ENCODE measurements at places on chromosomes 3 and 15. TPM values are rescaled to one million over a fixed set of nuclear protein-coding genes. Genes with fewer than 3 reads are reported as not detected.

- no peak for DNase-seq
These were observed 186.9 kb upstream of the STAC start for GRCh38 chr3:36193448-36193847.

DNA sequence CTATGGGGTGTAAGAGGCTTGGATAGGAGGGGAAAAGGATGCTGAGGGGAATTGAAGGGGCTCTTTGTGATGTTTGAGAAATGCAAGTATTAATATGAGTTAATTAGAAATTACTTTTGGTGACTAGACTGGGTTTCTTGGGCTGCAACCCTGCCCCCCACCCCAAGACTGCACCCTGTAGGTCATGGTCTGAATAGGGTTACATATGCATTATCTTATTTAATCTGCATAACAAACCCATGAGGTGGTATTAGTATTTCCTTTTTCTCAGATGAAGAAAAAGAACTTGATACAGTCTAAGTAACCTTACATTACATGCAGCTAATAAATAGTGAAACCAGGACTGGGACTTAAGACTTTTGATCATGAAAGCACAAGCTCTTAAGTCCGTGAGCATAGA is 5.6 kb upstream of the ZBTB38 start:
- DNase-seq = no peak

DNA sequence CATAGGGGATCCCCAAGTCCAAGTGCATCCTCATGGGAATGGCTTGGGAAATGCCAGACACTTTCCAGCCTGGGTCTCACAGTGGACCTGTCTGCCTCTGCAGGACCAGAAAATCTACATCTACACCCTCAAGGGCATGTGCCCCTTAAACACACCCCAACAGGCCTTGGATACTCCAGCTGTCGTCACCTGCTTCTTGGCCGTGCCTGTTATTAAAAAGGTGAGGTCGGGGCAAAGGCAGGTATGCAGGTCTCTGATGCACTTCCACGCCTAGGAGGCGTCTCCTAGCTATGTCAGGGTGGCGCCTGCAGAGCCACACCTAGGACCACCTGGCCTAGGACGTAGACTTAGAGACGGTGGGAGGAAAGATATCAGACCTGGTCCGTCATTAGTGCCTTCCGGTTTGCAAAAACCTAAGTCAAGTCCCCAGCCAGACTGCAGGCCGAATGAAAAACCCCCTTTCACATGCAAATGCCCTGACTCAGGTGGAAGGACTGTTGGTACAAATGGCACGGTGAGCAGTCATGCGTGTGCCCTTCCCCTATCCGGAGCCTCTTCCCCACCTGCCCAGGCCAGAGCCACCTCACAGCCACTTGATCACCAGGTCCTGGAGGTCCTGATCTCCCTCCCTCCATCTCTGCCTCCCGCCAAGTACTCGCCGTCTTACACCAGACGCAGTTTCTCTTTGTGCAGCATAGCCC is 143.5 kb downstream of the LRRK1 start:
- DNase-seq = no peak

DNA sequence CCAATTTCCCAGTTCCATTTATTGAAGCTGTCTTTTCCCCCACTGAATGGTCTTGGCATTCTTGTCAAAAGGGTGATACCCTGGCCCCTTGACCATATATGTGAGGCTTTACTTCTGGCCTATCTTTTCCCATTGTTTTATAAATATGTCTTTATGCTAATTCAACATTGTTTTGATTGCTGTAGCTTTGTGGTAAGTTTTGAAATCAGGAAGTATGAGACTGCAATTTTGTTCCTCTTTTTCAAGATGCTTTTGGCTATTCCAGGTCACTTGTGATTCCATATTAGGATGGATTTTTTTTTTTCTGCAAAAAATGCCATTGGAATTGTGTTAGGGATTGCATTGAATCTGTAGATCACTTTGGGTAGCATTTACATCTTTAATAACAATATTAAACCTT is 141.2 kb upstream of the MANF start:
- no peak for DNase-seq

DNA sequence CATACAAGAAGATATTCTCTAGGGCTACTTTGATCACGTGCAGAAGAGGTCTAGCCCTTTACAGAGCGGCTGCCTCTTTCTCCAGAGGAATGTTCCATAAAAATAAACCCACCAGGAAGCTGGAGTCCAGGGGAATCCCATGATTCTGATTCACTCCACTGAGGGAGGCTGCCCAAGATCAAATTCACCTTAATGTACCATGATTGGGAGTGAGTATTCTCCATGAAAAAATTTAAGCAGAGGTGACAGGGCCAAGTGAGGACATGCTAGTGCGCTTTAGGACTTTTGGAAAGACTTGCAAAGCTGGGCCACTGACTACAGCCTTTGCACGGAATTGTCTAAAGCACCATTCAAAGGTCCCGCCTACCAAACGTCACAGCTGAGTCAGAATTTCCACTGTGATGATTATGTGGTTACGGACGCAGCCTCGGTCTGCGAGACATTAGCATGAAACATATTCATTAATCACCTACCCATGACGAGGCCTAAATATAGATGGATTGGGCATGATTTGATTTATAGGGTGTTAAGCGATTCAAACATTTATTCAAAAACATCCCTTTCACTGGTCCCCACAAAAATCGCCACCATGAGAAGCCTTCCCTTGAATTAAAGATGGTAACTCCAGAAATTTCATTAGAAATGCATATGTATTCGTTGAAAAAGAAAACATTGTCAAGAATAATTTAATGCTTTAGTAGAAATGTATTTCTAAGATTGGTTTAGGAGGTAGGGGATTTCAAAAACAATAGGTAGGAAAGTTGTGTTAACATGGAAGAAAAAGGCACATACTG is 152.6 kb downstream of the GREM1 start:
- no peak for DNase-seq

- DNase-seq = no peak
These were observed 13.2 kb downstream of the GHRL start for GRCh38 chr3:10279384-10280176.

GRCh38 chr3:58746758-58747157 is 80.2 kb upstream of the FAM3D start:
- no peak for DNase-seq

DNA sequence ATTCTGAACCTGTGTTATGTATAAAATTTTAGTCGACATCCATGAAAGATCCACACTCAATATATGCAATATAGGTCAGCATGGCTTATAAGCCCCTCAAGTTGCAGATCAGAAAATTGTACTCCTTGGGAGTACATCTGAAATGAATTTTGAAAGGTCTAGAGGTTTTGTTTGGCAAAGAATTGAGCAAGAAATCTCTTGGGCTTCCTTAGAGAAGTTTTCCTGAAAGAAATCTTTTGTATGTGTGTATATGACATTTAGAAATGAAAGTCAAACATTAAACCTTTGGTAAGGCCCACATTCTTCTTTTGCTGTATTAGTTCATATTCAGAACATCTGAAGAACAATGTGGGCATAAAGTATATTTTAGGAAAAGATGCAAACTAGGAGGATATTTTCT is 1006.6 kb downstream of the NAALADL2 start:
- no peak for DNase-seq

- DNase-seq = no peak
These were observed 130.6 kb upstream of the MEF2A start for GRCh38 chr15:99435113-99435695.

DNA sequence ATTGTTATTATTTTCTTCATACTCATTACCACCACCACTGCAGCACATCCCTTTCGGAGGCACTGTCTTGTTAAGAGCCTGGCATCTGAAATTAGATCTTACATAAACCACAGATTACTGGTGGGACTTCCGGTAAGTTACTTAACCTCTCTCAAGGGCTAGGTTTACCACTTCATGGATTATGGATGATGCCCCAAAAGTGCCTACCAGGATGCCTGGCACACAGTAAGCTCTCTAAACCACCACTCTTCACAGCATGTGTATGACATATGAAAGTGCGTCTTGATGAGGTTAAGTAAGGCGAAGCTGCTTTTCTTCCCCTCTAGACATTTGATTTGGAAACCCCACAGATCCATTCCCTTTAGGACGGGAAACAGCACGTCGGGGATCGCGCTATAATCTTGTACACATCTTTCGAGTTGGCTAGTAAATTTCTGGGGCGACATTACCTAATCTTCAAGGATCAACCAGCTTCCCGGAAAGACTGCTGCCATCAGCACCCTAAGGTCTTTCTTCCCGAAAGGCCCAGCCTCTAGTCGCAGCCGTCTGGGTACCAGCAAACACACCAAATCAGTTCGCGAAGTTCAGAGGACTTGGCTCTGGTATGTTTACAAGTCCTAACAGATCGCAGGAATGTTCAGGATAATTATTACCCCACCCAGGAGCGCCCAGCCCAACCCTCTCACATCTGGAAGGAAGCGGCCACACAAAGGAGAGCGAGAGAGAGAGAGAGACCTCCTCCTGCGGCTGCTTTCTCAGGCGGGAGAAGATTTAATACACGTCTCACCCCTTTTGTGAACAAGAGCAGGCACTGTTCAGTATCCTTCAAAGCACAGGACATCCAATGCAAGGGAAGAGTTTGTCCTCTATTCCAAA is 155.1 kb upstream of the FRMD4B start:
- no peak for DNase-seq

- no peak for DNase-seq
These were observed 28.1 kb downstream of the COLQ start for GRCh38 chr3:15493436-15493835.

DNA sequence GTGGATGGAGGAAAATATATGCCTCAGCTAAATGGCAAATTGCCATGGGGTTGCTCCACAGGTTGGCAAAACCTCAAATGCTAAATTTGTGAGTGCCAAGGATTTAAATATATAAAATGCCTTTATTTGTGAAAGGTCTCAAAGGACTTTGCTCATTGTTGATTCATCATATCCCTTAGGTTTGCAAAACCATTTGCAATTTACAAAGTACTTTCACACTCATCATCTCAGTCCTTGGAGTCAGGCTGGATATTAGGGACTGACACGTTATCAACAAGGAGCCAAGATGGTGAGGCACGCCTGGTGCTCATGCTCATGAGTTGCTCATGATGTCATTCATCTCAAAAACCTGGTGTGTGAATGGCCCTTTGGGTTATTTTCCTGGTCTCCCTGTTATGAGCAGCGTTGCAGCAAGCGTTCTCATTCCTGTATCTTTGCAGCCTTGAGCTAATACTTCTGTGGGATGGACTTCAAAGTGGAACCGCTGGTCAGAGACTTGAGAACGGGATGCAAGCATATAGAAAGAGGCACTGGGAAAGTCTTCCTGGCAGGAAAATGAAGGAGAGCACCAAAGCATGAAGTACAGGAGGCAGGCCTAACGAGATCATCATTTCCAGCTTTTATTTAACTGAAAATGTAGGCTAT is 66.0 kb downstream of the MYO1E start:
- DNase-seq = no peak

DNA sequence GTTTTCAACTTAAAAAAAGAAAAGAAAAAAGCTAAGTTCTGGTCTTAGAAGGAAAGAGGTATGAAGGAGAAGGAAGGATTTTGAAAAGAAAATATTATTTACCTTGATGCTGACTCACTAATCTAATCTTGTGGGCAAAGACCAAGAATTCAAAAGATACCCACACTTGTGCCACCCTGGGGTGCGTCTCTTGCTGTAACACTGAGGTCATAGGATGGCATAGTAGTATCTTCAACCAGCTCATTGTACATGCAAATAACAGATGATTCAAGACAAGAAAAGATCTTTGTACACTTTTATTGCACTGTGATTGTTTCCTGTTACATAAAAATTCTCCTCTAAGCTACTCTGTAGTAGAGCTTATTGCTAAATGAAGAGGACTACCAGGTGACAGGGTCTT is 17.3 kb downstream of the PLS1 start:
- no peak for DNase-seq

DNA sequence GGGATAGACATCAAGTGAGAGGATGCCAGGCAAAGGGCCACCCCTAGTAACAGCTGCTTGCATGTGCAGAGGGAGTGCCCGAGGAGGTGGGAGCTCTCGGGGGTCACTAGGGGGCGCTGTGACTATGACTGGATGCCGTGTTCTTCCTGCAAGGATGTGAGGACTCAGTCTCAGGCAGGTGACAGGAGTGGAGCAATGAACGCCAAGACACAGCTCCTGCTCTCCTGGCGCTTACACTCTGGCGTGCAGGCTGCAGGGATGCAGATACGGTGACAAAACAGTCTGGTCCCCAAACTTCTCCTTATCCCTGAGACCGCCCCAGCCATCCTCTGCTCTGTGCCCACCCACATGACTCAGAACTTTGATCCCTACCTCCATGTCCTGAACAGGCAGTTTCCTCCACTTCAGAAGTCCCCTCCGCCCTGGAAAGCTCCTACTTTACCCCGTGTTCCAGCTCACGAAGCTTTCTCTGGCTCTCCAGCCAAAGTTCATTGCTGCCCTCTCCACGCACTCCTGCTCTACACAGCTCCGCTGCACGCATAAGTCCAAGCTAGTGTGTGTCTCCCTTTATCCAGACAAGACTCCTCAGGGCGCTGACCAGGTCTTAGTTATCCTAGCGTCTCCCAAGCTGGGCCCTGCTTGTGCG is 14.7 kb downstream of the RHOV start:
- DNase-seq = peak; percentile 47

- no peak for DNase-seq
These were observed 133.2 kb upstream of the LRTM1 start for GRCh38 chr3:55060896-55061719.

- DNase-seq = no peak
These were observed 98.9 kb downstream of the LRRK1 start for GRCh38 chr15:101018016-101018415.

DNA sequence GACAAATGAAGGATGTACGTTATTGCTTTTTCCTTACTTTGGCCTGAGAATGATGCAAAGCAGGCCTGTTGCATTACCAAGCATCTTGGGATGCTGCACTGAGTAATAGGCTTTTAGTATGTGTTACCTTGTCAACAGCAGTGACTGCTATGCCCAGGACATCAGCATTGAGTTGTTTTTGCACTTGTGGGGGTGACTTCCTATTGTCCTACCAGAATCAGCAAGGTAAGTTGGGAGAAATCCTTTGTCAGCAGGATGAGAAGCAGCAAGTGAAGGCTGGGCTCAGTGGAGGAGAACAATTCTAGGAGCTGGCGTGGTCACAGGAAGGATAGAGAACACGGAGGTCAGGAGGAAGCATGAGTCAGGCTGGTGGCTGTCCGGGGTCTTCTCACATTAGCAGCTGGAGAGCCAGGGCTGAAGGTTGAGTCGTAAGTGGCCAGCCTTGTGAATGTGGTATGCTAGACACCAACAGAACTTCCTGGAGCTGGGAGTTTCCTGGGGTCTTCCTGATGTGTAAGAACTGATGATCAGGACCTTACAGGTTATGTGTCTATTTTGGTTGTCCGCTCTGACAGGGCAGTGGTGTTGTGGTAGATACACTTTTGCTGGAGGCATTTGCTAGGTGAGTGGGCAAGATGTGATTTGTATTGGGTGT is 142.7 kb downstream of the FNDC3B start:
- no peak for DNase-seq

ROPN1 gene
- not detected for polyA plus RNA-seq

EXD1 gene
- polyA plus RNA-seq = not detected

MST1R gene
- 2.0 TPM for polyA plus RNA-seq

VEPH1 gene
- 0.86 TPM for polyA plus RNA-seq

SERINC4 gene
- not detected for polyA plus RNA-seq

TP53BP1 gene
- polyA plus RNA-seq = 56.8 TPM

SPTBN5 gene
- 6.0 TPM for polyA plus RNA-seq

GOLGA6L25 gene
- not detected for polyA plus RNA-seq

COLQ gene
- polyA plus RNA-seq = 18.0 TPM

SKOR1 gene
- 0.41 TPM for polyA plus RNA-seq

ATP13A4 gene
- polyA plus RNA-seq = not detected

SERPINI1 gene
- not detected for polyA plus RNA-seq

TMC3 gene
- 0.11 TPM for polyA plus RNA-seq

WDR49 gene
- 0.08 TPM for polyA plus RNA-seq

MOBP gene
- polyA plus RNA-seq = 0.04 TPM

ILDR1 gene
- polyA plus RNA-seq = 0.59 TPM
